ENCODE measurements at places on chromosomes 5 and 9.

DNA sequence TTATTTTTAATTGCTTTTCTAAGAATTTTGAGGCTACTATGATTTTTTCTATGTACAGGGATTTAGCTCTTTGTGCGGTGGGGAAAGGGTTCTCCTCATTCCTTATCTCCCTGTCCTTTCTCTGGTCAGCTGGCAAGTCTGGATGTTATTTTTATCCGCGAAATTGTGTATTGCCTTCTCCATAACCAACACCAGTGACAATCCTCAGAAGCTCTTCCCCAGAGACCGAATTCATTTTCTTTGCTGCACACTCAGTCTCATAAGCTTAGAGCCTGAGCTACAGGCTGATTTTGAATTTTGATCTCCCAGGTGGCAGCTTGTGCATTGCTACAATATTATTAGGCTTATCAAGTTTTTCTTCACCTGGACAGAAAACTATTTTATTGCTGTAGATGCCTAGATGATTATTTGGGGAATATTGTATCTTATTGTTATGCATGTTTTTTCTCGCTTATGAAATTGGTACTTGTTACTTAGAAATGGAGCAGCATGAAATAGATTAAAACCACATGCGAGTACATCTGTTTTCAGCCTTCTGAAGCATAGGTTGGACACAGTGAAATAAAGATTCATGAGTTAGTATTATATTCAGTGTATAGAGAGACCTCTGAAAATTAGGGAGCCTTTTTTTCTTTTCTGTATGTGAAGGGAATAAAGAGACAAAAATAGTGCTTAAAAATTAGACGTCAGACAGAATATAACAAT lies 27.3 kb downstream of the CPEB4 start:
- DNase-seq = no peak

- no peak for DNase-seq
Observed at GRCh38 chr9:92971121-92971520, 23.8 kb downstream of the FGD3 start.

GRCh38 chr5:1190837-1191239 lies 10.6 kb upstream of the SLC6A19 start:
- DNase-seq = no peak

GRCh38 chr9:116144555-116144954 lies 9.0 kb upstream of the PAPPA start:
- no peak for DNase-seq

DNA sequence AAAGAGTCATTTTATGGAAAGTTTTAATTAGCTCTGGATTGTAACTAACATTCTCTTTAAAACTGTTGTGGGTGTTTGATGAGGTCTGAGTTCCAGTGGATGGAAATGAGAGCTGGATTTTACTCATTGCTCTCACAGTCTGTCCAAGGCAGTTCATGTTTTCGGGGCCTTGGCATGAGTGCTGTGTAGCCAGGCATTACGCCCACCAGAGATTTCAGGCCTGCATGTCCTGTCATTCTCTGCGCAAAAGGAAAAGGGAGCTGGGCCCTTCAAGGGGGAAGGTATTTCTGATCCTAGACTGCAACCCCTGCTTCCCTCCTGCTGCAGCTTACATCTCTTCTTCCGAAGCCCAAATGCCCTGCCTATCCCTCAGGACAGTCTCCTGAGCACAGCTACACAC lies 499.6 kb upstream of the TRPC7 start:
- no peak for DNase-seq

DNA sequence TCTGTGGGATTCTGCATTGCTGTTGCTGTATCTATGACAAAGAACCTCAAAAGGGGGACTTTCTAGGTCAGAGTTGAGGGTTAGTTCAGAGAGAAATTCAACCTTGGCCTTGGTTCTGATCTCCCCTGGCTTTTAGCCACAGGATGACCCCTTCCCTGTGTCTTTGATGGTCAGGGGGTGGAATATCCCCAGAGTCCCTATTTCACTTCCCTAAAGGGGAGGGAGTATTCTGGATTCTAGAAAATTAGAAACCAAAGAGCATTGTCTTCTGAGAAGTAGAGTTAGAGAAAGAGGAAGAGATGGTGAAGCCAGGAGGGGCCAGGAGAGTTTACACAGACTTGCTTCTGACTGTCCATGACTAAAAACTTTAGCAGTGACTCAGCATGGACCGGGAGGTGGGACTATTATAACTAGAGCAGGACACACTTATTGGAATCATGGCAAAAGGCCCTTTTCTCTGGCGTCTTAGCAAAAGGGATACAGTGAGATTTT lies 56.2 kb upstream of the LPAR1 start:
- no peak for DNase-seq

DNA sequence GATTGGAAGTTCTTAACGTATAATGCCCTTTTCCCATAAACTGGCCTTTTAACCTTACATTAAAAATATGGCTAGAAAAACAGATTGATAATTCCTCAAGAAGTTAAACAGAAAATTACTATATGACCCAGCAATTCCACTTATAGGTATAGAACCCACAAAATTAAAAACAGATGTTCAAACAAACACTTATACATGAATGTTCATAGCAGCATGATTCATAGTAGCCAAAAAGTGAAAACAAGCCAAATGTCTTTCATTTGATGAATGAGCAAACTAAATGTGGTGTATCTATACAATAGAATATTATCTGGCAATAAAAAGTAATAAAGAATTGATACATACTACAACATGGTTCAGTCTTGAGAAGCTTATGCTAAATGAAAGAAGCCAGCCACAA lies 35.5 kb downstream of the POU5F2 start:
- DNase-seq = no peak

DNA sequence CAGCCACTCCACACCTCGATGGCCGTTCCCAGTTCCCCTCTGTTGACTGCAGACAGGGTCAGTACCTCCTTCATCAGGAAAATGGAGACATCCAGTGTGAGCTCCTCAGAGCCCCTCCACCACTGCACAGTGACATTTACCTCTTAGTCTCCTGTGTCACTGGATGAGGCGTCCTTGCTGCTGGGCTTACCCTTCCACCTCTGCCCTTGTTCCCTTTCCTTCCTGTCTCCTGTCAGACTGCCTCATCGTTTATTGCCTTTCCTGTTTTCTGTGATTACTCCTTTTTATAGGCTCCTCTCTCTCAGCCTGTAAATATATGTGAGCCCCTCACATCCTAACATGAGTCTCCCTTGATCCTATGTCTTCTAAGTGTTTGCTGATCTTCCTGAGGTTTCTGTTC lies 23.2 kb upstream of the SPTAN1 start:
- DNase-seq = no peak

- no peak for DNase-seq
Observed at GRCh38 chr5:145797336-145797735, 37.8 kb downstream of the PRELID2 start.

GRCh38 chr5:148540647-148541046 lies 113.7 kb downstream of the HTR4 start:
- no peak for DNase-seq

GRCh38 chr9:2675834-2676233 lies 41.5 kb upstream of the KCNV2 start:
- DNase-seq = no peak

GRCh38 chr9:136942112-136942880 lies 2.2 kb downstream of the FBXW5 start:
- DNase-seq = no peak

DNA sequence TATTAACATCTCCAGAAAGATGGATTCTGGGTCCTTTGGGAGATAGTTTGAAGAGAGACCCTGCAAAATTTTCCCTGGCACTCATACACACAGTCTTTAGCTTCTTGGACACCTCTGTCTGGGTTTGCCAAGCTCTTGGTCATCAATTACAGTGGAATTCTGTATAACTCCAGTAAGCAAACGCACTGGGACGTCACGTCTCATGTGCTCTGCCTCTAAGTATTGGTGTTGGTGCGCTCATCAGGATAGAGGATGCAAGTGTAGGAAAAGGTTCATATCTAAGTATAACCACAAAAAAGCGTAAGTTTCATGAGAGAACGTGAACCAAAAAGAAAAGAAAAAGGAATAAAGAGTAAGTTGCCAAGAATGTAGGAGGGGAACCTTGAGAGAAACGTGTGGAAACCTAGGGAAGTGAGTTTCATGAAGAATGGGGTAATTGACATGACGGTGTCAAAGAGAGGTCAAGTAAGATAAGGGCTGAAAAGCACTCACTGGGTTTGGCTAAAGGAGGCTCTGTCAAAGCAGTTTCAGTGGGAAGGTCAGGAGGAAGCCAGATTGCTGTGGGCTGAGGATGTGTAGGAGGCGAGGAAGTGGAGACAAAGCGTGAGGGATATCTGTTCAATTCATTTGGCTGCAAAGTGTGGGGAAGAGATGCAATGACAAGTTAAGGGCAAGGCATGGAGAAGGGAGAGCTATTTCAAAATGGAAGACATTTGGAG lies 92.7 kb downstream of the RAD23B start:
- no peak for DNase-seq

GRCh38 chr9:20500101-20500500 lies 122.2 kb downstream of the MLLT3 start:
- DNase-seq = no peak

GRCh38 chr5:124816381-124816780 lies 69.9 kb upstream of the ZNF608 start:
- no peak for DNase-seq

GRCh38 chr9:91572811-91573210 lies 149.2 kb upstream of the NFIL3 start:
- no peak for DNase-seq

DNA sequence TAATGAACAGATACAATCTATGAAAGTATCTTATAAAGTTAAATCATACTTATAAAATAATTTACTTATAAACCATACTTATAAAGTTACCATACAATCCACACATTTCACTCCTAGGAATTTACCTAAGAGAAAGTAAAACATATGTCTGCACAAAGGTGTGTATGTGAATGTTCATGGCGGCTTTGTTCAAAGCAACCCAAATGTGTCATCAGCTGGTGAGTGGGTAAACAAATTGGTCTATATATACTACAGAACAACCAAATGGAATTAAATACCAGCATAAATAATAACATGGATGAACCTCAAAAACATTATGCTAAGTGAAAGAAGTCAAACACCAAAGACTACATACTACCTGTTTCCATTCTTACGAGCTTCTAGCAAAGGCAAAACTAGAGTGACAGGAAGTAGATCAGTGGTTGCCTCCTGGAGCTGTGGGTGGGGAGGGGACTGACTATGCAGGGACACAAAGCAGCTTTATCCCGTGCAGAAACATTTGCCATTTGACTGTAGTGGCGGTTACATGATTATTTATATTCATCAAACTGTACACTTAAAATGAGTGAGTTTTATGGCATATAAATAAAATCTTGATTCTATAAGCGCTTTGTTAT lies 10.6 kb downstream of the TRAF1 start:
- peak; percentile 67 for DNase-seq

DNA sequence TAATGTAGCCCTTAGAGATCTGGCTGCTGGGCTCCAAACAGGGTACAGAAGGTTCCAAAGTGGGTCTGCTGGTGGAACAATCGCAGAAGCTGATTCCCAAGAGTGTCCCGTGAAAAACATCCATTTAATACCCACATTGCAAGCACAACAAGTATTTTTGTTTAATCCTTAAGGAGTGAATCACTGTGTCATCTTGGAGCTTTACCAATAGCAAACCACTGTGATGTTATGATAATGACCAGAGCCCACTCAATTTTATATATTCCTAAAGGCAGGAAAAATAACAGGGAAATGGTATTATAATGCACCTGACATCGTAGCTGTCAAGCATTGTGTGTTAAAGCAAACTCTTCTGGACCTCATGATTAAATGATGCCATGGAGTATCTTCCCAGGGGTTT lies 291.9 kb downstream of the FBXL7 start:
- no peak for DNase-seq

GRCh38 chr5:129905473-129906176 lies 1.4 kb downstream of the CHSY3 start:
- DNase-seq = no peak

DNA sequence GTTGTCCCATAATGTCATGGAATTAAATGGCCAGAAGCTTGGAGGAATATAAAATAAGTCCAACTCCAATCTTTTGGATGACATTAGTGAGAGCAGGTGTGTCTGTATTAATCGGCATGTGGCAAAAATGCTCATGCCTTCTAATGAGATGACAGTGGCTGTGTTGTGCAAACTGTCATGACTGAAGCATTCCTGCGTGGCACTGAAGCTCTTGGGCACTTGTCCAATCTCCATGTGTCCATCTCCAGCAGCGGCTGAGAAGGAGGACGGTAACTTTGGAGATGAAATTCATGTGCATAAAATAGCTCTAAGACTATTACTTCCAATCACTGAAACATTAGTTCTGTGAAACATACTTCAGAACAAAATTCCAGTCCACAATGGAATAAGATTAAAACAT lies 697.5 kb upstream of the GRAMD2B start:
- no peak for DNase-seq

- no peak for DNase-seq
Observed at GRCh38 chr9:71076096-71076495, 45.3 kb downstream of the TRPM3 start.

GRCh38 chr5:62727861-62728260 lies 149.2 kb downstream of the LRRC70 start:
- no peak for DNase-seq

DNA sequence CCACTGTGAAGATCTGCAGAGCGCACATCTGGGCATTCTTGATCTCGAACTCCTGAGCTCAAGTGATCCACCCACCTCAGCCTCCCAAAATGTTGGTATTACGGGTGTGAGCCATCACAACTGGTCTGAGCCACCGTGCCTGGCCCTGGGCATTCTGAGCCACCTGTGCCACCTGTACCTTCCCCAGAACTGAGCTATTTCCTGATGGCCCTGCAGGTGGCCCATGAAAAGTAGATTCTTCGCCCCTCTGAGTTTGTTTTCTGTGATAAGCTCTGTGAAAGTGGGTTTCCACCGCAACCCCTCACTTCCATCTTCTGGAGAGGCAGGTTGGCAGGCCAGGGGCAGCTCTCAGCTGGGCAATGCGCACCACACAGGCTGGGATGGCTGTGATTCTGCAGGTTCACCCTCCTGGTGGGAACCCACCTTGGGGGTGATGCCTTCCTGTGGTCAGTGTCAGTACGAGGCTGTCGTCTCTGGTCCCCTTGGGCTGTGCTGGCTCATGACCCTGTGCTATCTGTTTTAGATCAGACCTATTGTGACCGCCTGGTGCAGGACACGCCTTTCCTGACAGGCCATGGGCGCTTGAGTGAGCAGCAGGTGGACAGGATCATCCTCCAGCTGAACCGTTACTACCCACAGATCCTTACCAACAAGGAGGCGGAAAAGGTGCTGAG lies 11.3 kb downstream of the CARD19 start:
- no peak for DNase-seq
